ENCODE measurements at places on chromosomes 7 and 10.

DNA sequence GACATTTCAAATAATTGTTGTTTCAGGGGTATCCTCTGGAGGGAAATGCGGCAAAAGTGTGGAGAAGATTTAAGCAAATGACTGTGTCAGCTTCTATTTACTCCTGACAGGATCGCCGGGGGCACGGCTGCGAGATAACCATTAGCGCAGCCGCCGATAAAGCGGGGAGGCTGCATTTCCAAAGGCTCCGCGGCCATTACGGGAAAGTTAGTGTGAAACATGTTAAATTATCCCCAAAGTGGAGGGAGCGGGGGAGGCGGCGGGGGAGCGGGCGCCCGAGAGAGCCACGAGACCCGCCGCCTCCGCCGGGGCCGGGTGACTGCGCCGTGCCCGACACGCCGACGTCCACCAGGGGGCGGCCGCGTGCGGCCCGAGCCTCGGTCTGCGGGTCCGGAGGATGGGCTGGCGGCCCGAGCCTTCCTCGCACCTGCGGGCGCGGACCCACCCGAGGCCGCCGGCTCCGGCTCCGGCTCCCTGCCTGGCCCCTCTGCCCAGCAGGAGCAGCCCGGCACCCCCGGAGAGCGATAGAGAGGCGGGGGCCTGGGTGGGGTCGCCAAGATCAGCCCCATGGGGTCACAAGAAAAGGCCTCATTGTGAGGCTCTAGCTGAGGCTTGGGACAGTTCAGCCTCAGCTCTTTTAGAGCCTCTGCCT lies 74.4 kb upstream of the PAX2 start:
- peak; percentile 50 for DNase-seq

DNA sequence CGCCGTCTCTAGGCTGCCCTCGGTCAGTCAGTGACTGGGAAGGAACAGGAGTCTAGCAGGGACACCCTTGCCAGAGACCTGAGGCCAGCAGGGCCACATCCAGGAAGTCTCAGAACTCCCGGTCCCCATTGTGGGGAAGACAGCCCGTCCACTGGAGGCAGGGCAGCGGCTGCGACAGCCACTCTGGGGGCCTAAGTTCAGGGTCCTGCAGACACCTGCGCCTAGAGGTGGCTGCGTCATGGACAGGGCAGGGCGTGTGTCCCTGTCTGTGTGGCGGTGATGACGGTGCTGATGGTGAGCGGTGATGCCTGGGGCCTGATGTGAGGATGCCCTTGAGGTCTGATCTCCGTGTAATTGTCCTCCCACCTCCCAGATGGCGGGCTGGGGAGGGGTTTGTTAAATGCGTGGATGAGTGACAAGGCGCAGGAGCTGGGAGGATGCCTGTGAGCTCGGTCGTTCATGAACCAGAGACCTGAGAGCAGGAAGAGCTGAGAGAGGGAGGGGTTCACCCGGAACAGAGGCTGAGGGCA lies 537.9 kb upstream of the FOXK1 start:
- no peak for DNase-seq

GRCh38 chr7:512146-512510 lies 7.5 kb downstream of the PDGFA start:
- no peak for DNase-seq

DNA sequence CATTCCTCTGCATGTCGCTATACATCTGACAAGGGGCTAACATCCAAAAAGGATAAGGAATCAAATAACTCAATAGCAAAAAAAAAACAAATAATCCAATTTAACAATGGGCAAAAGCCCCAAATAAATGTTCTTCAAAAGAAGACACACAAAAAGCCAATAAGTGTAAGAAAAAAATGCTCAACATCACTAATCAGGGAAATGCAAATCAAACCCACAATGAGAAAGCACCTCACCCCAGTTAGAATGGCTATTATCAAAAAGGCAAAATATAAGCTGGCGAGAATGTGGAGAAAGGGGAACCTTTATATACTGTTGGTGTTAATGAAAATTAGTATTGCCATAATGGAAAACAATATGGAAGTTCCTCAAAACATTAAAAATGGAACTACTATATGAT lies 14.3 kb downstream of the ARHGAP12 start:
- DNase-seq = no peak

DNA sequence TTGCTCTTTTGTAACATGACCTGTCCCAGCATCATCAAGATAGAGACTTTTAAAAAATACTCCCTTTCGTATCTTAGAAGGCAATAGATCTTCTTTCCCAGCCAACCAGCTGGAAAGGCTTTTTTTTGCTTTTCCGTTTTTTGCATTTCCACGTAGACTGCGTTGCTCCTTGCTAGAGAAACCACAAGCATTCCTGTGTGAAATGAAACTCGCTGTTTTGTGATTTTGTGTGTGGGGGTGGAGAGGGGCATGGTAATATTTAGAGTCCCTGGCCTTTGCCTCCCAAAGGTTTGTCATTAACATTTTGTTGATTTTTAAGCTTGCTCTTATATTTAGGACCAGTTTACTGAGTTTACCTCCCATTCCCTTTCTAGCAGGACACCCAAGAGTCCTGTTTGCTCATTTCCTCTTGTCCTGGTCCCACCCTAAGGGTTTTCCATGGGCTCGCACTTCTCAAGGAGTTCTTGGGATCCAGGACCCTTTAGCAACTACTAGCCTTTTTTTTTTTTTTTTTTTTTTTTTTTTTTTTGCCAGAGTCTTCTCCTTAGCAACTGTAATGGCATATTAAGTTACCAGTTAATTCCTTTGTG lies 243.6 kb downstream of the BICC1 start:
- DNase-seq = no peak

- DNase-seq = no peak
Observed at GRCh38 chr7:41002741-41003610, 699.9 kb downstream of the INHBA start.

- DNase-seq = no peak
Observed at GRCh38 chr7:41255113-41255512, 447.8 kb downstream of the INHBA start.

DNA sequence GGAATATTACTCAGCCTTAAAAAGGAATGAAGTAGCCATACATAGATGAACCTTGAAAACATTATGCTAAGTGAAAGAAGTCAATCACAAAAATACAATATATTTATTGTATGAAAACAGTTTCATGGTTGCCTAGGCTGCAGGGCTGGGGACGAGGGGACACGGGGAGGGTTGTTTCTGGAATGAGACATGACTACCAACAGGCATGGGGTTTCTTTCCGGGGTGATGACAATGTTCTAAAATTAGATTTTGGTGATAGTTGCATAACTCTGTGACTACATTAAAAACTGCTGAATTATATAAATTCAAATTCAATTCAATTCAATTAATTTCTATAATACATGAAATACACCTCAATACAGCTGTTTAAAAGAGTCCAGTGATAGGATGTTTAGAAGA lies 88.0 kb downstream of the ARHGAP22 start:
- DNase-seq = no peak

DNA sequence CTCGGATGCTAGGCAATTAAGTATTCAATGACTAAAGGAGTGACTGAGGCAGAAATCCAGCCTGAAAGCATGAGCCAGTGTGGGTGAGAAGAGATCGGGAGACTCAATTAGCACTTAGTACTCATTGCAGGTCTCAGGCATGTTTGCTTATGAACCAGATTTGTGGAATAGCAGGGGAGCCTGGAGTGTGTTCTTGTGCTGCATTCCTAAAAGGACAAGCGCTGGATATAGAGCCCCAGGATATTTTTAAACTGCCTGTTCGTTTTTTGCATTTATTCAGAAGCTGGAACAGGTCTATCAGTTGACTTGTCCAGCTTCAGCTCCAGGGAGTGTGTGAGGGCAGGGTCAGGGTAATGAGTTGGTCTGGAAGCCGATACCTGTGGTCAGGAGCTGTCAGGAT lies 120.3 kb downstream of the BMPER start:
- no peak for DNase-seq

DNA sequence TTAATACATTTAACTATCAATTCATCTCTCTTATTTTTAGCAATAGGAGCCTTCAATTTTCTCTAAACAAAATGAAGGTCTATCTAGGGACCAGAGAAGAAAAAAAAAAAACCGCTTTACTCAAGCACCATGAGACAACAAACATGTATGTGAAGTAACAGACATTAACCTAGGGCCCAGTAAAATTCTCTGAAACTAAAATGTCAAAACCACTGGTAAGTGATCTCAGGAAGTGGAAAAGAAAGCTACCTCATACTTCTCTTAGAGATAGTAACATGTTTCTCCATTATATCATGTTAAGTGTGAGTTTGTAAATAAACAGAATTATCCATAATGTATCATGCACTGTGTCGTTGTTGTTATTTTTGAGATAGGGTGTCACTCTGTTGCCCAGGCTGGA lies 35.4 kb upstream of the PTER start:
- no peak for DNase-seq

DNA sequence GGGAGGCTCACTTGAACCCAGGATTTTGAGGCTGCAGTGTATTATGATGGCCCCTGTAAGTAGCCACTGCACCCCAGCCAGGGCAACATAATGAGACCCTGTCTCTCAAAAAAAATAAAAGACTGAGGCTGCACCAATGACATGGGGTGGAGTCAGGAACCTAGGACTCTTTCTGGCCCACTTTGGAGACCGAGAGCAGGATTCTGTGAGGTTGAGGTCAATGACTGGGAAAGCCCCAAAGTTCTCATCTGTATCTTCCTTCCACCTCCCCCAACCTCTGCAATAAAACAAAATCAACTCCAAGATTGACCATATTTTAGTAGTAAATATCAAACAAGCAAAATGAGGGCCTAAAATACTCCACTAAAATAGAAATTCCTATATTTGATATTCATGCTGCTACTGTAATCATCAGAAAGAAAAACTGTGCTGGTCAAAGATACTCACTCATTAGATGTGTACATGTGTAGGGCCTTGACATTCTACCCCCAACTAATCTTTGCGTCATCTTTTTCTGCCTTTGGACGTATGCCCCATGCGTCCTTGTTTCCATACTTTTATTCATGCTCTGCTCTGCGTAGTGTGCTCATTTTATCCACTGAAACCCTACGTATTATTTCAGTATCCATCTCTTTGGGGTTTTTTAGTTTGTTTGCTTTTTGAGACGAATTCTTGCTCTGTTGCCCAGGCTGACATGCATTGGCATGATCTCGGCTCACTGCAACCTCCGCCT lies 23.8 kb downstream of the WBP1L start:
- DNase-seq = no peak

DNA sequence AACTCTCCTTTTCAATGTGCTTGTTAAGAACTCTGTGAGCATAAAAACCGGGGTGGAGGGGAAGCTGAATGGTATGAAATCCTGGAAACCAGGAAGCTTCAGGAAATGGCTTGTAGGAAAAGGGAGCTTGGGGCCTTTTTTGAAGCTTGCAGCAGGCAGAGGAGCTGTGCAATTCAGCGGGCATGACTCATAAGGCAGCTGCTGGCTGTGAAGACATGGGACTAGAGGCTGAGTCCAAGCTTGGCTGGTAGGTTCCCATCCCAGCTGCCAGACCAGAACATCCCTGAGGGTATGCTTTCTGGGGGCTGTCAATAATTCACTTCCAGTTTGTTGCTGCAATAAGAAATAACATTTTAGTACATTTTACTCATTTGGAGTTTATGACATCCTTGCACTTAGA lies 36.8 kb upstream of the CDC14C start:
- no peak for DNase-seq

DNA sequence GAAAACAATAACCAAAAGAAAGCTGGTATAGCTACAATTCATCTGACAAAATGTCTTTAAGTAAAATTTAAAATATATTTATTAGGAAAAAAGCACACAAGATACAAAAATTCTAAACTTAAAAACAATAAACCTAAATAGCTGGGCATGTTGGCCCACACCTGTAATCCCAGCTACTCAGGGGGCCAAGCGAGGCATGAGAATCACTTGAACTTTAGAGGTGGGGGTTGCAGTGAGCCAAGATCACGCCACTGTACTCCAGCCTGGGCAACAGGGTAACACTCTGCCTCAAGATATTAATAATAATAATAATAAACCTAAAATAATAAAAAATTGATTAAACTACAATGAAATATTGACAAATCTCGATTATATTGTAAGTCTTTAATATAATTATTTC lies 77.8 kb upstream of the PDK4 start:
- DNase-seq = no peak
